ENCODE measurements at places on chromosomes 6 and 20.

DNA sequence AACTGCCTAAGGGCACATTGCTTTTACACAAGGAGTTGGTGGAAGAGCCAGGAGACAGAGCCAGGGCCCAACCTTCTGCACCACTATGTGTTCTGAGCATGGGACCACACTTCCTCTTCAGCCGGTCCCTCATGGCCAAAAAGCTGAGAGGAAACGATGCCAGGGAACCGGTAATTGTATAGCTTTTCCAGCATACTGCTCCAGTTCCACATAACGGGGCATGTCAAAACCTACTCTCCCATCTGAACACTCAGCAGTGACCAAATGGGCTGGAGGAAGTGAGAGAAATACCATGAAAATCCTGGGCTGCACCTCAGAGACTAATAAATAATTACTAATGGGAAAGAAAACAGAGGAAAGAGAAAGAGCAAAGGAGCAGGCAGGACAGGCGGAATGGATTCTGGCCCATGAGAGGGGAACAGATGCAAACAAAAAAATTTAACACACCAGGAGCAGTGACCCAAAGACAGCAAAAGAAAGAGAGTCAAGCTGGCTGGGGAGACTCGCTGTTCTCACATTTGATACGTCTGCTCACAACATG lies 52.0 kb upstream of the BMP2 start:
- DNase-seq = no peak

GRCh38 chr20:36367907-36368799 lies 62.0 kb downstream of the DLGAP4 start:
- DNase-seq = no peak

DNA sequence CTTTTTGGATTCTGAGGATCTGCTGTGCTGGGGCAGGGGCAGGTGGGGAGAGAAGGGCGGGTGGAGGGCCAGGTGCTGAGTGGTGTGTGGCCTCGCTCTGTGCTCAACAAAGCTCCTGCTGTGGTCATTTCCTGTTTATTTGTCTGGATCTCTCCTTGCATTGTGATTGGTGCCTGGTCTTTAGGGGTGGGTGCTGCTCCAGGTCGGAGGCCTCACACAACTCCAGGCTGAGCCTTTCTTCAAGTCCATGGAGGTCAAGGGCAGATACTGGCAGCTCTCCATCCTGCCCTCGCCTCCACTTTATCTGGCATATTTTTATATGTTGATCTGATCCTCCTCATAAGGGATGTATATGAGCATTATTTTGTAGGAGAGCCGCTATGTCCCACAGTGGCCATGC lies 36.2 kb downstream of the HLA-F start:
- no peak for DNase-seq

- no peak for DNase-seq
These were observed 280.3 kb downstream of the CDC5L start for GRCh38 chr6:44667668-44668390.

DNA sequence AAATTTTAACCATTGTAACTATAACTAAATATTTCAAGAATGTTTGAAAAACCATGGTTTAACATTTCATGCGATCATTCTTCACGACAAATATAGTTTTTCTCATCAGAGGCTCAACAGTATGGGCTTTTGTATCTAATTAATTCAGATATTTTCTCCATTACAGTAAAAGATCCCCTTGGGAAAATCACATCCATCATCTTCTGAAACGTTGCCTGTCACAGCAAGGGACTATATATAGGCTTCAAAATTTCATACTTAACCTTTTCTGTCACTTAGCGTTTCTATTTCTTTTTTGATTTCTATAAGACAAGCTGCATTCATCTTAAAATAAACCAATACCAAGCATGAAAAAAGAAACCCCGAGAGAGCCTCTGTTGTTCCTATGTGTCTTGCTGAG lies 710.0 kb downstream of the PRKN start:
- no peak for DNase-seq

DNA sequence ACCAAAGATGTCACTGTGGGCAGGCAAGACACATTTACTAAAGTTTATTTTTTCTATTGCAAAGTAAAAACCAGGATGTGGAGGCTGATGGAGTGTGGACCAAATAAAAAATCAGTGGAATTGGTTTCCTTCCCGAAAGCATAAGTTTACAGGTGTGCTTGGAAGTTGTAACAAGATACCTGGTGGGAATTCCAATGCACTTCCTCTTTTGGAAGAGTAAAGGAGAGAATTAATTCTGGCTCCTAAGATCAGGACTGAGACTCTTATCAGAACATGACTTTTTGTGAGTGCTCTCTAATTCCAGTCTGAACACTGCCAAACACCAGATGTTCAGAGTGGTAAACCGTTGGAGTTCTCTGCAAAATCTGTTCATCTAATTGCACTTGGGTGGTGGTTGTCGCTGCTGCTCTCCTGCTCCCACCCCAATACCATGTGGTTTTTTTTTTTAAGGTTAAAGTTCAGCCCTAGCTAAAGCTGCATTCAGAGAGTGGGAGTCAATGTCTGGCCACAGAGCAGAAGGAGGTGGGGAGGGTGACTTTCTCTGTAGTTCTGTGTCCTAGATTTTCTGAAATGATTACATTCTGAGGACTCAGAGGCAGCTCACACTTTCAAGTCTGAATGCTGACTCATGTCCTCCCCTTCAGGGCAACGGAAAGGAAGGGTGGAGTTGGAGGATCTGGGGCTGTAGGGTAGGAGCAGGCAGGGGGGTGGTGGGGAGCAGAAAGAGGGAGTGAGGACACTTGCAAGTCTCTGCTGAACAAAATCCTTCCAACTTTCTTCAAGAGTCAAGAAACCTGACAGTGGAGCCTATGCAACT lies 275.8 kb upstream of the PRDM1 start:
- no peak for DNase-seq

GRCh38 chr20:44129911-44130718 lies 56.9 kb downstream of the JPH2 start:
- DNase-seq = no peak

DNA sequence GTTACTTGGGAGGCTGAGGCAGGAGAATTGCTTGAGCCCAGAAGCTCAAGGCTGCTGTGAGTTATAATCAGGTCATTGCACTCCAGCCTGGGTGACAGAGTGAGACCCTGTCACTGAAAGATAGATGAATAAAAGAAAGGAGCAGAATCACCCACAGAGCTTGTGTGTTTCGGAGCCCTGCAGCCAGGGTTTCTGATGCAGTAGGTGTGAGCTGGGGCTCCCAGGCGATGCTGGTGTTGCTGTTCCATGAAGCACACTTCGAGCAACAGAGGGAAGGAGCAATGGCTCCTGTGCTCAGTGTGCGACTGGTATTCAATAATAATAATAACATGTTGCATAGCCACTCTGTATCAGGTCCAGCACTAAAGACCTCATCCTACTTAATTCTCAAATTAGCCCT lies 197.5 kb upstream of the CST7 start:
- no peak for DNase-seq

GRCh38 chr20:25318471-25319240 lies 70.8 kb downstream of the PYGB start:
- no peak for DNase-seq

DNA sequence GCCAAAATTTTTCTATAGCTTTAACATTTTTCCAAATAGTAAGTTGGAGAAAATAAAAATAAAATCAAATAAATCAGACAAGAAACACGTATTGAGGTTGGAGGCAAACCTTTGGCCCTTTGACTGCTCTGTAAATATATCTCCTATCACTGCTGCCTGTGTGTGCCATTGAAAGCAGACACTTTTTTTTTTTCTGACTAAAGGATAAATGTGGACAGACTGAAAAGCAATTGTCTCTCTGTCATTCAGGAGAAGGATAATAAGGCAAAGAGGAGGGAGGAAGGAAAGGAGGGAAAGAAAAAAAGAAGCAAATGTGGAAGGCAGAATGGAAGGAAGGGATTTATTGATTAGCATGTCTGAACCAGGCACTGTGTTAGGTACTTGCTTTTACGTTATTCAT lies 85.2 kb upstream of the SULF2 start:
- DNase-seq = no peak

DNA sequence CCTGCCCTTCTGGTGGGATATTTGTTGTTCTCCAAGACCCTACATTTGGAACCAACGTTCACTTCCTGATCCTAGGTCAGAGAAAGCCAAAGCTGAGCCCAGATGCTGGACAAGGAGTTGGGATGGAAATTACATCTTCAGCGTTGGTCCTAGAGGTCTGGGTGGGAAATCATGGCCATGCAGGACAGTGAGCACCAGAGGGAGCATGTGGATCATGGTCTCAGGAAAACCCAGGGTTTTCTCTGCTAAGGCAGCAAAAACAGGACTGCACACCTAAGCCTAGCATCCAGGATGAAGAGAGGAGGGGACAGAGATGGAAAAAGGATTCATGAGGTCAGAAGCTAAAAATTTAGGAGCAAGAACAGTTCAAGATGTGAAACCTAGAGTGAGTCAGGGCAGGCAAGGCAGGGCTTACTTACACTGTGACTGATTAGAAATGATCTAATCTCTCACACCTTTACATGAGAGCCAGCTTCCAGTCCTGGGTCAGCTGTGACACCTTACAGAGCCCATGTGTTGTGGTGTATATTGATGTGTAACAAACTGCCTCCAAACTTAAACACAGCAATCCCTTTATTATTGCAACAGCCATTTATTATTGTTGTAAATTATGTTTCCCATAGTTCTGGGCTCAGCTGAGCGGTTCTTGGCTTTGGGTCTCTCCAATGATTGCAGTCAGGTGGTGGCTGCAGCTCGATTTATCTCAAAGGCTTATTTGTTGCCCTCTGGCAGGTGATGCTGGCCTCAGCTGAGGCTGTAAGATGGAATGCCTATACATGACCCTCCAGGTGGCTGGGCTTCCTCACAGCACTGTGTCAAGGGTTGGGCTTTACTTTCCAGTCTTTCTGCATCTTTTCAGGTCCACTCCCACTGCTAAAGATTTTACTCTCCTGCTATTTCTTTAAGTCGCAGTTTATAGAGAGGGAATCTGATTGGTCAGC lies 6.5 kb downstream of the C20orf202 start:
- DNase-seq = no peak

DNA sequence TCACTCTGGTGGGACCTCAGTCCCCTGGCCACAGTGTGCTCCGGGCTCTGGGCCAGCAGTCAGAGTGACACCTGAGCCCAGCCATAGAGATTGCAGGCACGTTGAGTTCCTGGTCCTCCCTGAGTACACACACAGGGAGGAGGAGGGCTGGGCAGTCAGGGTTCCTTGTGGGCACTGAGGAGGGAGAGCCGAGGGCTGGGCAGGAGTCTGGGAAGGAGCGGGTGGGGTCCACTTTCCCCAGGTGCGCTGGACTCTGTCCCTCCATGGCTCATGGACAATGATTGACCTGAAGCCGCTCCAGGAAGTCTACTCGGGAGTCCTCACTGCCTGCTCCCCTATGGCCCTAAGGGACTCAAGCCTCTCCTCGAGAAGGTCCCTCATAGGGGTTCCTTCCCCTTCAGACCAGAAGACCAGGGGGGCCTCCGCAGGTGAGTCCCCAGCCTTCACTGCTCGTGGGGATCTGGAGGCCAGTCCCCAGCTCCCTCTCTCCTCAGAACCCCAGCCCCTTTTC lies 1.1 kb downstream of the SLC44A4 start:
- DNase-seq = no peak

- no peak for DNase-seq
These were observed 404.1 kb downstream of the FOXA2 start for GRCh38 chr20:22180244-22180643.

GRCh38 chr6:109799129-109799528 lies 108.0 kb downstream of the FIG4 start:
- DNase-seq = no peak

- DNase-seq = no peak
These were observed 75.4 kb upstream of the KCNG1 start for GRCh38 chr20:51098284-51098810.

DNA sequence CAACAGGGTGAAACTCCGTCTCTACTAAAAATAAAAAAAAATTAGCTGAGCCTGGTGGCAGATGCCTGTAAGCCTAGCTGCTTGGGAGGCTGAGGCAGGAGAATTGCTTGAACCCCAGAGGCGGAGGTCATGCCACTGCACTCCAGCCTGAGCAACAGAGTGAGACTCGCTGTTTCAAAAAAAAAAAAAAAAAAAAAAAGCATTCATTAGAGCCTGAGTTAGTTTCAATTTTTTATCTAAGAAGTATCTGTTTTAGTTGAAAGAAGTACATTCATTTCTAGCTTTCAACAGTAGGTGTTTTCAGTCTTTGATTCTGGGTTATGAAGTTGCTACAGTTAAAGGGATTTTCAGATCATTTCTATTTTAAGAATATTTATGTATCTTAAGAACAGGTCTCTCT lies 42.2 kb downstream of the ZNF292 start:
- DNase-seq = no peak

- DNase-seq = no peak
These were observed 816.5 kb downstream of the KIF16B start for GRCh38 chr20:15756754-15757115.

DNA sequence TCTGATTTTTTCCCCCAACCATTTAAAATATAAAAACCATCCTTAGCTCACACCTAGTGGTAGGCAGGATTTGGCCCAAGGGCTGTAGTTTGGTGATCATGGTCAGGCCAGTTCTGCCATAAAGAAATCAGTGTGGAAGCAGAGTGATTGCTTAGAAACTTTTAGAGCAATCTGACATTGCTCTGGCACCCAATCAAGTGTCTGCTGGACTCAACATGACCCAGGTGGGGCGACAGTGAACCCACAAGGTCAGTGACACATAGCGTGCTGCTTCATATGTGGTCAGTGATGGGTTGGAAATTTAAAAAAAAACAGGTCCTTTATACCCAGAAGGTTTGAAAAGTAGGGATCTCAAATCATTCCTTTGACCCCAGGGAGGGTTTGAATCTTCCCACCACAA lies 107.9 kb downstream of the BANF2 start:
- DNase-seq = no peak

DNA sequence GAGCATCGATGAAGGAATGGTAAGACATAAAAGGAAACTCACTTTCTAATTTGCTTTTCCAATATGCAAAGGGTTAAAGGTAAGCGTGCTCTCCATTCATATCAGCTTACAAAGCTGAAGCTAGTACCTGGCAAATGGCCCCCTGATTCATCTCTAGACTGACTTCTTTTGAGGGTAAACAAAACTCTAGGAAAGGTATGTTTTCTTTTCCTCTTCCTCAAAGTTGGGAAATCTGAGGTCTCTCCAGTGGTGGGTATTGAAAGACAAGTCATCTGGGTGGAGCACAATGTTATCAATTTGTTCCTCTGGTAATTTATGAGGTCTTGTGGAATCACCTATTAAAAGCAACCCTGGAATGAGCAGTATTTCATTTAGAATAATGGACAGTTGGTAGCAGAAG lies 7.9 kb upstream of the FBXO30 start:
- DNase-seq = no peak

DNA sequence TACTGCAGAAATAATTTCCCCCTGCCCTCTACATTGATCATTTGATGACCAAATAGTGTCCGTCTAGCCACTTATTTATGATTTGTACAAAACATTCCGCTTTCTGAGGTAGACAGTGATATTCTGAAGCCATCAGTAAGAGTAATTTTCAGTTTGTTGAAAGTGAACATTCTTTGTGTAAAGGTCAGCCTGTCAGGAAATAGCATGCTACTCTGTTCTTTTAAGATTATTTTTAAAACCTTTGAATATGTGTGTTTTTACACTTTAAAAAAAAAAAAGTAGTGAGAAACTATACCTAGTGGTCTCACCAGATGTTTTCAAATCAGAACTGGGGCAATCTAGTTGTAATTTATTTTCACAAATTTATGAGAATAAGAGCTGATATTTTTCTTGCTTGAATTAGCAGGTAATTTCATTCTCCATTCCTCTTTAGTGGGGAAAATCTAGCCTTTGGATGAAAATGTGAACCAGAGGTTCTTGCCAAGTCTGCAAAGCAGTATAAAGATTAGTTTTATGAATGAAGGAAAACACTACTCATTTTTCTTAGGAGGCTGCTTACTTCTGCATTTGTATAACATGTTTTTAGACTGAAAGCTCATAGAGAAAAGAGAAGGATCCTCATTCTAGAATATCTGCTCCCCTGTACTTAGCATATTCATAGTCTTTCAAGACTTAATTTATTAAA lies 12.1 kb upstream of the REV3L start:
- no peak for DNase-seq

- DNase-seq = no peak
These were observed 27.6 kb upstream of the IPCEF1 start for GRCh38 chr6:154384191-154384590.
